Activated CD4-positive, CD25-positive, alpha-beta regulatory T cell (primary cell): ENCODE measurements at places on chromosomes 12 and 14.

- DNase-seq: no peak
These were observed 47.0 kb downstream of the GALNT8 start for GRCh38 chr12:4767186-4767585.

DNA sequence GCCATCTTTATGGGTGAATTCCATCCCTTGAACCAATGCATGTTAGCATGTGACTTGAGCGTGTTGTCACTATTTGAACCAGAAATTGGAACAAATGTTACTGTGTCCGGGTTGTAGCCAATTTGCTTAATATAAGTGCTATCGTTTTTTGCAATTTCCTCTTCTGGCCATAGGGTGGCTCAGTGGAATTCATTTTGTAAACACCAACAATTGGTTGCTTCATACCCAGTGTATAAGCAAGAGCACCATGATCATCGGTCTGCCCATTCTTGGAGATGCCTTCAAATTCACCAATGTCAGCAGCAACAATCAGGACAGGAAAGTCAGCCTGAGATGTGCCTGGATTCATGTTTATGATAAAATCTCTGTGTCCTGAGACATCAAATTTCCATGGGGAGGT is 5.0 kb upstream of the NEDD1 start:
- no peak for DNase-seq

- no peak for DNase-seq
These were observed 52.4 kb upstream of the EIF5 start for GRCh38 chr14:103281496-103282231.

DNA sequence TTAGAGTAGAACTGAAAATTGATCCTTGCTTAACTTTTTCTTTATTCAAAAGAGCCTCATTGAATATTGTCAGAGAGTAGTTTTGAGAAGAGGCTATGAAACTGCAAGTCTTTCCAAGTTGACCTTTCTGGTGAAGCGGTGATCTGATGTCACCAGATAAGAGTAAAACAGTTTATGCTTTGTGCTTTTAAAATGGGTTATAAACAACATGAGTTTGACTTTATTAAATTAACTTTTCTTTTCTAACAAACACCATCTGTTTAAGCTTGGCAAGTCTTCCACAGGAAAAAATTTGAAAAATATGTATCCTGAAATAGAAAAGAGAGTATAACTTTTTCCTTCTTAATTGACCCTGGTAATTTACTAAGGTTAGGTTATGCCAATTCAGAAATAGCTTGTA is 408.7 kb upstream of the NOVA1 start:
- DNase-seq: no peak

GRCh38 chr12:124149287-124149686 is 145.6 kb upstream of the RFLNA start:
- no peak for DNase-seq
